ENCODE measurements at places on chromosomes 7 and 10.

GRCh38 chr10:58220769-58221451, 46.8 kb downstream of the IPMK start:
- no peak for DNase-seq

- DNase-seq, result no peak
These were observed 101.8 kb upstream of the DOCK1 start for GRCh38 chr10:126803394-126803793.

- DNase-seq, result no peak
These were observed 36.4 kb downstream of the GDI2 start for GRCh38 chr10:5776881-5777197.

GRCh38 chr10:125373546-125373945, 213.2 kb upstream of the CTBP2 start:
- DNase-seq, result no peak

GRCh38 chr10:32972460-32972859, 14.4 kb upstream of the ITGB1 start:
- no peak for DNase-seq

GRCh38 chr10:13669901-13670300, 83.1 kb downstream of the PRPF18 start:
- no peak for DNase-seq

GRCh38 chr10:75818552-75818951, 387.1 kb downstream of the LRMDA start:
- no peak for DNase-seq

DNA sequence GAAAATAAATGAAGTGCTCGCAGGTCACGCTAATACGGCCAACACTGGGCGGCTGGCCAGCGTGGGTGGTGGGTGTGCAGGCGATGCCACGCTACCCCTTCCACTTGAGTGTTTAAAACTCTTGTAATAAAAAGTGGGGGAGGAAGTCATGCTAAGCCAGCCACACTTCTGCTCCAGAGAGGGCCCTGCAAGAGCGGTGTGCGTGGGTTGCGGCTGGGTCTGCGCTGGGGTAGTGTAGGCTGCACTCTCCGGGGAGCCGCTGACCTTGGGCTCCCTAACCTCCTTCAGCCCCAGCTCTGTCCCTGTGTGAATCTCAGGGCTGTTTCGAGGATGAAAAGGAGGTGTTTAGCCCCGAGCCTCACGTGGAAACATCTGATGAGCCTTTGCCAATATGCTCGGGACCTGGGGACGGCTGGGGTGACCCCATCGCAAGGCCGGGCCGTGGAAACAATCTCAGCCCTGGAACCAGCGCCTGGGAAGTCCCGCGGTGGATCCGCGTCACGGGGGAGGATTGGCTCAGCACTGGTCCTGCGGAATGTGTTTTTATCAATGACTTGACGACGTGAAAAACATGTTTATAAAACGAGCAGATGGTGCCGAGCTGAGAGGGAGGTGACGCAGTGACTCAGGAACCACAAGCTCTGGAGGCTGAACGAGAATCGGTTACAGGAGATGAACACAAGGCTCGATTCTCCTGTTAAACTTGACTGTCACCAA, 278.5 kb downstream of the DNAJB6 start:
- no peak for DNase-seq

- no peak for DNase-seq
These were observed 23.2 kb downstream of the TSPAN12 start for GRCh38 chr7:120834726-120835125.

DNA sequence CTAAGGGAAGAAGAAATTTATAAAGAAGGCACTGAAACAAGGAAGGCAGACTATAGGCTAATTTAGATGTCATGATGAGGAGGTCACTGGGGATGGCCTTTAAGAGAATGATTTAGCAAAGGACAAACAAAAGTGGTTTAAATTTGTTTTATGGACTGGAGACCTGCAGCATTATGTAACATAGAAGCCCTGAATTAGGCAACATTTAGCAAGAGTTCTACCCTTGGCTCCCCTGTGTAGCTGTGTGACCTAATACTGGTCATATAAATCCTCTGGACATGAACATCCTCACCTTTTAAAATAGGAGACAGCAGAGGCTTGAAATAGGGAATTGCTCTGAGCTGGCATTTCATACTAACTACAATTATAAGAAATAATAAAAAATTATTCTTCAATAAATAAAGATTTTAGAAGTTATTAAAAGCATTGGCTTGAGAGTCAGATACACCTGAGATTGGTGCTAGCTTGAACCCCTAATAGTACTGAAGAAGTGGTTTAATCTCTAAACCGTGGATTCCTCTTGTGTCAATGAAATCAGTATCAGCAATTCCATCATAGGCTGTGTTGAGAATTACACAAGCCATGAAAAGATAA, 48.9 kb downstream of the RNLS start:
- no peak for DNase-seq

- DNase-seq, result no peak
These were observed 25.6 kb downstream of the TACR2 start for GRCh38 chr10:69391158-69391557.

- no peak for DNase-seq
These were observed 102.0 kb downstream of the PRKAG2 start for GRCh38 chr7:151774951-151775350.

GRCh38 chr7:4052130-4052529, 630.0 kb upstream of the FOXK1 start:
- DNase-seq, result no peak

GRCh38 chr7:37784015-37784414, 64.4 kb upstream of the NME8 start:
- no peak for DNase-seq

- no peak for DNase-seq
These were observed 69.2 kb downstream of the SEMA3E start for GRCh38 chr7:83579740-83580139.

- no peak for DNase-seq
These were observed 11.9 kb upstream of the SPAG6 start for GRCh38 chr10:22333167-22333974.

DNA sequence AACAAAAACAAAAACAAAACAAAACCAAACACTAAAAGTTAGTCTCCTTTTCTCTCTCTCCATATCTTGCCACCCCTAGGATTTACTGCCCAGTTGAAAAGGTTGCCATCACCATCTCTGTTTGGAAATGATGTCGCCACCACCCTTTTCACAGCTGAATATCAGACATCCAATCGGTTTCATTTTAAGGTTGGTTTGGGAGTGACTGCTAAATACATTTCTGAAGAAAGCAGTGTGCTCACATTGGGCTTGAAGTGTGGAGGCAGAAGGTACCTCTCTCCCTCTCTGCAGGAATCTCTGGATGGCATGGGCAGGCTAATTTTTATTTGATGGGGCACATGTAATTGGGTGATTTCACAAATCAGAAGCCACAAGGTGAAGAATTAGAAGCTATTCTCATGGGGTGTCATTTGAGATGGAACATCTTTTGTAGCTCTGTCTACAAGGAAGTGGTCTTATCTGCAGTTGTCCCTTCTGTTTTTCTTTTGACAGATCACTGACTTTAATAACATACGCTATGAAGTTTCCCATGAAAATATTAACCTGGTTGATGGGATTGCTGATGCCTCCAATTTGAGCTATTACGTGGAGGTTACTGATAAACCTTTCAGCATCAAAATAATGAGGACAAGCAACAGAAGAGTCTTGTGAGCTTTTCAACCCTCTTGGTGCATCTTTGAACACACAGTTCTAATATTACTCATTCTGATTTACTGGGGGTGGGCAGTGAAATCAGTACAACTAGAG, 20.1 kb downstream of the MGAM2 start:
- DNase-seq, result no peak

DNA sequence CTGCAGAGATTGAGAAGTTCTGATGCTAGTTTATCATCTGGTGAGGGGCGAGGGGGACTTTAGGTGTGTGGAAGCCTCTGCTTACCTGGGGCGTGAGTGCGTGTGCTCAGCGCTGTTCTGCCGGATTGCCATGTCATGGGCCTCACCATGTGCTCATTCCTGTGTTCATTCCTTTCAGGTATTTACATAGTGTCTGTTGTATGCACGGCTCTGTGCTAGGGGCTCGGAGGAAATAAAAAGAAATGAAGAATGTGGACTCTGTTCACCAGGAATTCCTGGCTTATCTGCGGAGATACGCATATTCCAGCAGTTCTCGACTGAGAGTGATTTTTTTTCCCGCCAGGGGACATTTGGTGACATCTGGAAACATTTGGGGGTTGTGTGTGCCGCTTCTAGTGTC, 152.0 kb downstream of the CAMK1D start:
- DNase-seq, result no peak

GRCh38 chr10:68239069-68239468, 7.2 kb upstream of the ATOH7 start:
- DNase-seq, result no peak

DNA sequence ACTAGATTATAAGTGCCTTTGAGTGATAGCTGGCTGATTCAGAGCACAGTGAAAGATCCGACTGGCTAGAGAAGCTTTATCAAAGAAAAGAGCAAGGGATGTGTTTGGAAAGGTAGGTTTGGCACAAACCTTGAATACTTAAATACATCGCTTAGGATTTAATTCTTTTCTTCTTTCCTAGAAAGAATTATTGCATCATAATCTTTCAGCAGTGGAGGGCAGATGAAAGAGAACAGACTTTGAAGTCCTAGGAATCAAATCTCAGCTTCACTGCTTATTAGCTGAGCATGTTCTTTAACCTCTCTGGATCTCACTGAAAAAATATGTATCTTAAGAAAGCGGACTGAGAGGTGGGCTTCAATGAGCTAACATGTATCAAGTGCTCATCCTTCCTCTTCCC, 122.8 kb downstream of the ZNF365 start:
- no peak for DNase-seq

DNA sequence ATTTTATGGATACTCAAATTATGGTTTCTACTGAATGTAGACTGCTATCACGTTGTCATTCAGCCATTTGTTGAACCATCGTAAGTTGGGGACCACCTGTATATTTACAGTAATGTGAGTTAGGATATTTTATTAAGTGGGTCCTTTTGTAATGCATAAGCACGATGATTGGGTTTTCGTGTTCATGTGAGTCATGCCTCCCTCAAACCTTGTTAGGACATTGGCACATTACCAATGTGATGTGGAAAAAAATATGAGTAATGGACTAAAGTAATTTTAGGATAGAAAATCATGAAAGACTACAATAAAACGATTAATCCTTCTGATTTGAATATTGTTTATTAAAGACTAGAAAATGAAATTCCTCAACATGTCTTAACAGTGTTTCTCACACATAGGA, 8.7 kb downstream of the SMC3 start:
- no peak for DNase-seq

GRCh38 chr7:78968951-78969350, 484.5 kb downstream of the MAGI2 start:
- DNase-seq, result no peak

DNA sequence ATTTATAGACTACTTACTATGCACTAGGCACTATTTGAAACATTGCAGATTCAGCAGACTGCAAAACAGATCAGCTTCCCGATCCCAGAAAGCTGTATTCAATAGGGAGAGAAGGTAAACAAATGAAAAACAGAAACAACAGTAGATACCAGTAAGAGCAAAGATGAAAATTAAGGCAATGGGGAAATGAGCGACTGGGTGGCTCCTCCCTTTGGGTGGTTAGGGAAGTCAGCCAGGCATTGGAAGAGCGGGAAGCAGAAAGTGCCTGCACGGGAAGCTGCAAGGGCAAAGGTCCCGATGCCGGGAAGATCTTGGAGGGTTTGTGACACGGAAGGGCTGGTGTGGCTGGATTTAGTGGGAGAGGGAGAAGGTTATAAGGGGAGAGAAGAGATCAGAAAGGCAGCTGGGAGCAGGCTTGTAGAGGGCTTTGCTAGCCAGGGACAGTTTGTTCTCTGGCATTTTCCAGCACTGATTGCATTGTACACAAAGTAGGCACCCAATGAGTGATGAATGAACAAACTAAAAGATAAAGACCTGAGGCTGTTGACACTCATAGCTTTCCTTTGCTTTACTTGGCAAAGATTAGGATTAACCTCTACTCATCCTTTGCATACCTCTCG, 67.8 kb downstream of the NAMPT start:
- DNase-seq, result no peak

DNA sequence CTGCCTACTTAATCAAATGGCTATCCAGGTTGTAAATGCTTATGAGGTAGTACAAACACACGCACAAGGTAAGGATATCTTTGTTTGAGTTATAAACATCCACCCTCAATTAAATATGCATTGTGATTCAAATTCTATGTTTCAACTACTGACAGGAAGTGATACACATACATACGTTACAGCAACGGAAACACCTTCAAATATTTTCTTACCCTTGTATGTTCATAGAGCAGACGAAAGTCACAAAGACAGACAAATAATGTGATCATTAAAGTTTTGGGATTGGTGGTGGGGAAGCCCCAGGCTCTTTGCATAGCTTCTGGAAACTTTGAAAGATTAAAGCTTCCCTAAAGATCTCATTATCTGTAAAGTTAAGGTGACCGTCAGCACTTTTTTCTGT, 521.0 kb downstream of the PARD3 start:
- DNase-seq, result no peak

GRCh38 chr7:48376263-48376662, 205.0 kb downstream of the ABCA13 start:
- DNase-seq, result no peak

- no peak for DNase-seq
These were observed 55.7 kb downstream of the IKZF1 start for GRCh38 chr7:50359995-50360925.

GRCh38 chr7:99305473-99306260, 20.0 kb upstream of the ARPC1A start:
- no peak for DNase-seq

- DNase-seq, result no peak
These were observed 15.2 kb upstream of the FGFR2 start for GRCh38 chr10:121613456-121613855.

DNA sequence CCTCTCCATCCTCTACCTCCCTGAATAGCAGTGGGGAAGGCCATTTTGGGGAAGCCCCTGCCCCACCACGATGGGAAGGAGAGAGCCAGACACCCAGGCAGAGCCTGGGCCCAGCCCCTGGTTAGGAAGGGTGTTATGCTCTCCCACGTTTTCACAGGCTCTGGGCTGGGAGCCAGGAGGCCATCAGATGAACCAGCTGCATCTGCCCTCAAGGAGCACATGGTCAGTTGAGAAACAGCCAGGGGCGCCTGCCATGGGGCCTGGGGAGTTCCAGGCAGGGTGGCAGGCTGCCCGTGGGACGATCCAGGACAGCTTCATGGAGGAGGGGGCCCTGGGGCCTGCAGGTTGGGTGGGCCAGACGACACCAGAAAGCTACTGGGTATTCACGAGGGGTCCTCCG, 47.5 kb downstream of the CAMK2B start:
- no peak for DNase-seq

- DNase-seq, result no peak
These were observed 48.5 kb upstream of the MKX start for GRCh38 chr10:27794157-27794556.

DNA sequence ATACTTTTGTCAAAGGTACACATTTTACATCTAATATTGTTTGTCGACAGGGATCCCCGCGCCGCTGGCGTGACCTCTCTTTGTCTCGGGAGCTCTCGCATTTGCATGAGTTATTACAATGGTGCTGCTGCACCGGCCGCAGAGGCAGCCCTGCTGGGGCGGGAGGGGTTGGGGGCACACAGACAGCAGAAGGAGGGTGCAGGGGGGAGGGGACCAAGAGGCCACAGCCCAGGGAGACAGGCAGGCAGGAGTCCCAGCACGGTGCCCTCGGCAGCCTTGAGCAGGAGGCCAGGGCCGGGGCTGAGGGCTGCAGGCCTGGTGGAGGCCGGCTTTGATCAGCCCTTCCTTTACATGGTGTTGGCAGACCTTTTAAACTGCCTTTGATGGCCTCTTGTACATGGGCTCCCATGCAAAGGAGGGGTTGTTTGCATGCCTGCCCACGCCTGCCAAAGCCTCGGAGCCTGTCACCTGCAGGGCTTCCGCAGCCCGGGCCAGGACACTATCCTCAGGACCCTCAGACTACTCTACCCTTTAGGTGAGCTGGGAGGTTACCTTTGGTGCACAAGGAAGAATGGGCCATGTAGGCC, 95.5 kb downstream of the EBF3 start:
- DNase-seq, result no peak
